ENCODE measurements at places on chromosomes 5 and 9. TPM values are rescaled to one million over a fixed set of nuclear protein-coding genes. Genes with fewer than 3 reads are reported as not detected.

GRCh38 chr9:37430841-37431597 lies 8.5 kb downstream of the GRHPR start:
- DNase-seq = no peak

The SLC6A19 gene
- total RNA-seq = not detected

DNA sequence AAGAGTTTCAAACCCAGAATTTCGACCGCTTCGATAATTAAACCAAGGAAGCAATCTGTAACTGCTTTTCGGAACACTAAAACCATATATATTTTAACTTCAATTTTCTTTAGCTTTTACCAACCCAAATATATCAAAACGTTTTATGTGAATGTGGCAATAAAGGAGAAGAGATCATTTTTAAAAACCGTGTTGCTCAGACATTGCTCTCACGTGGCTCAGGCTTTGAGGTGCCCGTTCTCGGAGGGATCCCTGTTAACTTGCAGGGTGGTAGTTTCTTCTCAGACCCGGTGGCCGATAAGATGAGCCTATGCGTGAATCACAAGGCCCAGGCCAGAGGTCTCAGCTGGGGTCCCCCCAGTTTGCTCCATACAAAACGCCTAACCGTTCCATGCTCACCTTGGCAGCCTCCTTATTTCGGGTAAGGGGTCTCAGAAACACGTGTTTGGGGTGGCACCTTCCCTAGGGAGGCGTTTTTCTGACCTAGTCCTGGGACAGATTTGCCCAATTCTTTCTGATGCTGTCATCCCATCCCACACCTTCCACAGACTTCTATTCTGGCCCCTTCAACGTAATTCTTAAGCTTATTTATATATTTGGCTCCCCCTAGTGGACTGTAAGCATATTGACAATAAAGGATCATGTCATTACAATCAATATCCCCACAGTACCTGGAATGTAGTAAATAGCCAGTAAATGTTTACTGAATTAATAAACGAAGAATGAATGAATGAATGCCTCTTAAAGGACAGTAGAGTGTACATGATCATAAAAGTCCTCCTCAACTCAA lies 48.1 kb downstream of the THBS4 start:
- DNase-seq = peak; percentile 61

DNA sequence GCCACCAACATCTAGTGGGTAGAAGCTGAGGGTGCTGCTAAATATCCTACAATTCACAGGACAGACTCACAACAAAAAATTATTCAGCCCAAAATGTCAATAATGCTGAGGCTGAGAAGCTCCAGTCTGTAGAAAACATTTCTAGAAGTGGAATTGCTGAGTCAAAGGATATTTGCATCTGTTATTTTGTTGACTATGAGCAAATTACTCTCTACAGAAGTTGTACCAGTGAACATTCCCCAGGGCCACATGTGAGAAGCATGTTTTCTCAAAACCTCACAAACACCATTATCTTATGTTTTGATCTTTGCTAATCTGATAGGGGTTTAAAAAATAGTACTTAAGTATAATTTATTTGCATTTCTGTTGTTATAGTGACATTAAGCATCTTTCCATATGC lies 15.4 kb downstream of the ITK start:
- DNase-seq = no peak
